ENCODE measurements at places on chromosomes 12 and 14.

DNA sequence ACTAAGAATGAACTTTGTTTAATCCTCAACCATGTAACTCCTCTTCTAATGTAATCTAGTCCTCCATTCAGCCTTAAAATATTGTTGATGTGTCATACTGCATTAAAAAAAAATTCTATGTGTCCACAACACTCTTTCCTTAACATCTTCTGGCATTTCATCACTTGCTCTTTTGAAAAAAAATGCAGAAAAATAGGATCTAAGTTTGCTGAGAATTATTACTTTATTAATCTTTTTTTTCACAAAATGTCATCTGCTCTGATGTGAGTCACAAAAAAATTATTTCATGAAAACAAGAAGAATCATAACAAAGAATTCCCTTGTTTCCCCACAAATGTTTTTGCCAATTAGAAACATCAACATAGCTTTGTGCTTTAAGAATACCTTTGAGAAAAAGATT is 410.1 kb upstream of the MGAT4C start:
- no peak for DNase-seq

- no peak for DNase-seq
These were observed 10.2 kb downstream of the EP400 start for GRCh38 chr12:131959641-131960589.

- DNase-seq, result no peak
These were observed 20.2 kb upstream of the PPP1R13B start for GRCh38 chr14:103867523-103867953.

DNA sequence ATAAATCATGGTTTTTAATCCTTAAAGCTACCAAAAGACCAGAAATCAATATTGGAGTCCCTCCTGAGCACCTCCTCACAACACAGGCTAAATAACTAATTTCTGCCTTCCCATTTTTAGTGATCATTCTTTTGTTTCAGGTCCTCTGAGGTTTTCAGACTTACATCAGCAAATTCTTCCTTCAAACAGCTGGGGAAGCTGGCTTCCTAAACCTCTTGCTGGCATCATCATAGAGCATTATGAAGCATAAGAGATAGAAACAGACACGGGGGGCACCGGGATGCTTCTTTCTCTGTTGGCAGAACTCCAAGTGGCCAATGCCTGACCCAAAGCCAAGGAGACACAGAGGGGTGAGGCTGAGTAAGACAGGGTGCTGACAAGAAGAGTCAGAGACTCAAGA is 47.9 kb upstream of the DBX2 start:
- no peak for DNase-seq

DNA sequence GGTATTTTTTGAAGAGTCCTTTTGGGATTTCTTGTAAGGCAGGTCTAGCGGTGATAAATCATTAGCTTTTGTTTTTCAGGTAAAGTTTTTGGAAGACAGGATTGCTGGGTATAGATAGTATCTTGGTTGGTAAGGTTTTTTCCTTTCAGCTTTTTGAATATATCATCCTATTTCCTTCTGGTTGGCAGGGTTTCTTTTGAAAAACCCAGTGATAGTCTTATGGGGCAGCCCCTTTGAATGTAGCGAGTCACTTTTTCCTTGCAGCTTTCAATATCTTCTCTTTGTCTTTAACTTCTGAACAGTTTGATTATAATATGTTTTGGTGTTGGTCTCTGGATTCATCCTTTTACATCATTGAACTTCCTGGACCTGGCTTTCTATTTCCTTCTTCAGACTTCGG is 20.2 kb downstream of the TMX1 start:
- no peak for DNase-seq

DNA sequence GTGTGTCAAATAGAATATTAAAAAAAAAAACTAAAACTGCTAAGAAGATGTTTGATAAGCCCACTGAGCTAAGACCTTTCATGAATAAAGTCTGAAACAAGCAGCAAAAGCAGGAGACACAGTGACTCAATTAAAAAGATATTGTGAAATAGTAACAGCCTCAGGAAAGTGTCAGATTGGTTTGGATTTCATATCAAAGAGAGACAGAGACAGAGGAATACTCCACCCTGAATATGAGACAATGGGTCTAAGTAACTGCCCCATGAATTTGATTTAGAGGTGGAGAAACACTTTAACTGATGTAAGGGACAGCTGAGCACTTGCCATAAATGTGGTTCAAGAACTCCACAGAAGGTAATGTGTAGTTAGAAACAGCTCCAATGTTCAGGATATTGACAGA is 277.9 kb upstream of the FOXG1 start:
- no peak for DNase-seq

DNA sequence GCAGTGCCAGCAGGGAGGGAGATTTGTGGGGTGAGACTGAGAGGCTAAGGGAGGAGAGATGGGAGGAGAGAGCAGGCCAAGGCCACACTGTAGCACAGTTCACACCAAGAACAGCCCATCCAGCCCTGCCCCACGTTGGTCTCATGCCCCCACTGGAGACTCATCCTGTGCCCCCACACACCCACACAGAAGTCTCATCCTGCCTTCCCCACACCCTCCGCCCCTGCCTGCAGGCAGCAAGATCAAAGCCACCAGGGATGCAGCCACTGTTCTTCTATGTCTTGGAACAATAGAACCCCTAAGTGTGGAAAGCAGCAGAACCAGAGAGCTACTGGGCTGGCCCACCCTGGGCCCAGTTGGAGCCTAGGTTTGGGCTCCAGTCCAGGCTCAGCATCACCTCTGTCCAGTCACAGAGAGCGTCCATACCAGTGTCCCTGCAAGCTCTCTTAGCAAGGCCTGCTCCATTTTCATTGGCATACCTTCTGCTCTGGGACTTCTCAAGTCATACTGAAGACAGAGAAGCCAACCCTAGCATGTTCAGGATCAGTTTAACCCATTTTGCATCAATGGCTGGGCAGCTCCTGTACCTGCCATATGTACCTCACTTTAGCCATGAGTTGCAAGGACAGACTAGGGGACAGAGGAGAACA is 31.7 kb upstream of the HDAC7 start:
- no peak for DNase-seq

DNA sequence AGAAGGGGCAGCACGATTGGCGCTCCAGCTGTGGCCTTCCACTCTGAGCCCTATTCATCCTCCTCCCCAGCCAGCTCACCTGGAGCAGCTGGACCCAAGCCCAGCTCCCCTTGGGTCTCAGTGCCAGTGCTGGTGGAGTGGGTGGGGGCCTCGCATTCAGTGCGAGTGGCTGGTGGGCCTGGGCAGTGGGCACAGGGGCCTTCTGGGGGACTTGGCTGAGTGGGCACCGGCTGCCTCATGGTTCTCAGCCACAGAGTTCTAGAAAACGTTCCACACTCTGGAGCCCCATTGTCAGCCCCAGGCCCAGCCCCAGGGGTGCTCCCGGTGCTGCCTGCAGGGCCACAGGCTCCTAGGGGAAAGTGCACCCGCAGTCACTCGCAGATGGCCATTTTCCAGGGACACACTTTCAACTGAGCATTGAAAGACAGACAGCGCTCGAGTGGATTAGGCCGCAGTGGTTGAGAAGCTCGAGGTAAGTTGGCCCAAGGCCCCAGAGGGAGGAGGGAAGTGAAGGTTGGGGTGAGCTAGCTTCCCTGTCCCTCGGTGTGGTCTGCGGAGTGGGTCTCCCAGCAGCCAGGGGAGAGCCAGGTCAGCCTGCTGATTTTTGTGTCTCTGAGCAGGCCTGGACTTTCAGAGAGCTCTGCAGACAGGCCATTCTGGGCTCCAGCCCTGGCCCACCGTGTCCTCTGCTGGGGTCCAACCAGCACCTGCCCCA is 3.8 kb downstream of the CLBA1 start:
- no peak for DNase-seq

DNA sequence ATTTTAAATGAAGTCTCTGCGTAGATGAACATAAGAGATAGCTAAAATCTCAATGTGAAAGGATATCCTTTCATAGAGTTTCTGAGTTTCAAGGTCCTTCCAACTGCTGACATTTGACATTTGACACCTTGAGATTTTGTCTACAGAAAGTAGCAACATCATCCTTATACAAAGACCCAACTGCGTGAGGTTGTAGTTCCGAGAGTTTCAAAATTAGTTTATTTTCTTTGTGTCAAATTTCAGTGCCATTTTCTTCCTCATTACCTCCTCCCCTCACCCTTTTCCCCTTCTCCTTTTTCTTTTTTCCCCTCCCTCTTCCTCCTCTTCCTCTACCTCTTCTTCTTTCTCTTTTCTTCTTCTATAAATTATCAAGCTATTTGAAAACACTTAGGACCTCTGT is 26.9 kb upstream of the BATF start:
- no peak for DNase-seq

GRCh38 chr12:75545636-75546035 is 34.2 kb upstream of the KRR1 start:
- DNase-seq, result no peak

DNA sequence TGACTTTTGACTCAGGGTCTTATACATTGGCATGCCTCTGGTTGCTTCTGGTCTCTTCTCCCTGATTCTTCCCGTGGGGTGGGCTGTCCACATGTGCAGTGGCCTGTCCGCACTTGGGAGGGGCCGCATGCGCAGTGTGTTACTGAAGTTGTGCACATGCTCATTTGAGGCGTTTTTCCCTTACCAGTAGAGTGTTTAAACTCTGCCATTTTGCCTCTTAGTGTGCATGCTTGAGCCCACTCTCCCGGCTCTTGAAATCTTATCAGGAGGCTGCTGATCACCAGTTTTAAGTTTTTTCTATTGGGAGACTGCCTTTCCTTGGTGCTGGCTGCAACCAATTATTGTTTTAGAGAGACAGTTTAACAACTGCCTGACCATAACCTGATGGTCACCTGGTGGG is 32.1 kb upstream of the HECTD1 start:
- no peak for DNase-seq

DNA sequence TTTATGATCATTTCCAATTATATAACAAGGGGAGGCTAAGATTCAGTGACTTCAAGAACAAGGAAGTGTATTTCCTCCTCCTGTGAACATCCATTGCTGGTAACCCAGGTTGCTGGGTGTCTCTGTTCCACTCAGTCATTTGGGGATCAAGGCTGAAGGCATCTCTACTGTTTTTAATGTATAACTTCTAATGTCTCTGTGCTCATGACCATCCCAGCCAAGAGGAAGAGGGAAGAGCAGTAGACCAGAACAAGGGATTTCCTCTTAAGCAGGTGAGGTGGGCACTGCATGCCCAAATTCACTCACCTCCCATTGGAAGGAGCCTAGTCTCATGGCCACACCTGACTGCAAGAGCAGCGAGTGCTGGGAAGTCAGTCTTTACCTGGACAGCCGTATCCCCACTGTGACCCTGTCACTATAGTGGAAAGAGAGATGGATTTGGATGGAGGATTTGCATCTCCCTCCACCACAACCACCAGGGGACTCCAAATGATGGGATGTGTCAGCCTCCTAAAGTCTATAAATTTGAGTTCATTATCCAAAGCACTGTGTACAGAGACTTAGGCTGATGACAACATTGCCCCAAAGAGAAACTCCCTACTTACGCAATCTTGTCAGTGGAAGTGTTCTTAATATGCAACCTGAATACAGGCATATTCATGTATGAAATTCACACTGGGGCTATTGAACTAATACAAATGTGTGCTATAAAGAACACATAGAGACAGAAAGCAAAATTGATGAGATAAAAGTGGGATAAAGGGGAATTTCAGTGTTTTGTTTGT is 368.7 kb downstream of the TMEM132D start:
- no peak for DNase-seq

GRCh38 chr14:31465111-31465510 is 7.8 kb upstream of the DTD2 start:
- no peak for DNase-seq

DNA sequence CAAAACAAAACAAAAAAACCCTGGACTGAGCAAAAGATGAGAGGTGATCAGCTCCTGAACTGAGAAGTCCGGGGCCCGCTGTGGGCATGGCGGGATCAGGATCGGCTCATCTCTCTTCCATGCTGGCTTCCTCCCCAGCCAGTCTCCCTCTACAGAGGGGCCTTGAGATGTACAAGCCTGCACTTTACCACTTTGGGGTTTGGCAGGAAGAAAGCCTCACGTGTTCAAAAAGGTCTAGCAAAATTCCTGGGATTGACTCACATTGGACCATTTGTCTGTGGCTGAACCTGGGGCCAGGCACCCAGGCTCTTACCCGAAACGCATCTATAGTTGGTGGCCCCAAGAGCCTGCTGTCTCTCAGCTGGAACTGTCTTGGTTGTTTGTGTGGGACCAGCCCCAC is 89.0 kb downstream of the SLC24A4 start:
- no peak for DNase-seq

DNA sequence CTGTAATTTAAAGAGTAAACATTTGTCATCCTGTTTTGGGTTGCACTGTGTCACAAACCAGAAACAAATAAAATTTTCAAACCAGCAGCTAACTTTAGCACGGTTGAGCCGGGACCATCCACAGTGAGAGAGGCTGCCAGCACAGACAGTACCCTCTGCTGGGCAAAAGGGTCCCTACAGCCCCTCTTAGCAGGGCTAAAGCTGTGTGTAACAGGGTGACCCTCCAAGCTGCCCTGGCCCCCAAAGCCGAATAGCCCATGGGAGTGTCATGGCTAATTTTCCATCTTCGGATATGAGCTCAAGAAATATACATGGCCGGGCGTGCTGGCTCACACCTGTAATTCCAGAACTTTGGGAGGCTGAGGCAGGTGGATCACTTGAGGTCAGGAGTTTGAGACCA is 157.1 kb upstream of the GRIN2B start:
- no peak for DNase-seq

DNA sequence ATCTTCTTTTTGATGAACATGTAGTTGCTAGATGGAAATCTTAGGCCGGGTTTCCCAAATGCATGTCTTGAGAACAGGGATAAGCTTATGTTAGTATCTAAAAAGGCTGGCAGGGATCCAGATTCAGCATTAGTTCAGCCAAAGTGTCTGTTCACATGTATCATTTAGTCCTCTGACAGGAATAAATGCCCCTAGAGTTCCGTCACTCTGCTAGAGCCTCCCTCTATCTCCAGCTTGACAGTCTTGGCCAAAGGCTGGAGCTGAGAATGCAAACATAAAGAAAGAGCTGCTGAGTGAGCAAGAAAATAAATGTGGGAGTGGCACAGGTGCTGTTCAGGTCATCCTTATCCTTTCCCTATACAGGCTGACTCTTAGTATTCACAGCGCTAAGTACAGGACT is 13.8 kb upstream of the NELL2 start:
- no peak for DNase-seq

DNA sequence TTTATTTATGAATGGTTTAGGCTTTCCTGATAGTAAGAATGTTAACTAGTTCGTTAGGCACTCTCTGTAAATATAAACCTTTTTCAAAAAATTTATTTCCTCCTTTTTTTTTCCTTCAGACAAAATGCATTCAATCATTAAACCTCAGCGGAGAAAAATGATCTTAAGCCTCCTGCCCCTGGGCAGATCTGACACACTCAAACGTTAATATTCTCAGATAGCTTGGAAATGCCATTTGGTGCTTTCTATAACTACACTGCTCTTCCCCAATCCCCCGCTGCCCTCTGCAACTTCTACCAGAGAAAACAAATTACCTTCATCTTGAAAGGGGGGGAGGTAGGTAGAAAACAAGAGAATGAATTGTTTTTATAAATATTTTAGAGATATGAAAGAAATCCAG is 521.2 kb downstream of the MED13L start:
- DNase-seq, result no peak

- DNase-seq, result no peak
These were observed 322.6 kb downstream of the CCDC91 start for GRCh38 chr12:28512876-28513275.

Measured in stimulated activated CD4-positive, alpha-beta T cell treated with anti-CD3 and anti-CD28 coated beads, Interleukin-1b, Interleukin-23, amount 100 ng/mL, for 48 hours (primary cell).